Ovary (tissue), 10 donors: ENCODE measurements at places on chromosomes 5 and 9. TPM values are rescaled to one million over a fixed set of nuclear protein-coding genes. Genes with fewer than 3 reads are reported as not detected.

DNA sequence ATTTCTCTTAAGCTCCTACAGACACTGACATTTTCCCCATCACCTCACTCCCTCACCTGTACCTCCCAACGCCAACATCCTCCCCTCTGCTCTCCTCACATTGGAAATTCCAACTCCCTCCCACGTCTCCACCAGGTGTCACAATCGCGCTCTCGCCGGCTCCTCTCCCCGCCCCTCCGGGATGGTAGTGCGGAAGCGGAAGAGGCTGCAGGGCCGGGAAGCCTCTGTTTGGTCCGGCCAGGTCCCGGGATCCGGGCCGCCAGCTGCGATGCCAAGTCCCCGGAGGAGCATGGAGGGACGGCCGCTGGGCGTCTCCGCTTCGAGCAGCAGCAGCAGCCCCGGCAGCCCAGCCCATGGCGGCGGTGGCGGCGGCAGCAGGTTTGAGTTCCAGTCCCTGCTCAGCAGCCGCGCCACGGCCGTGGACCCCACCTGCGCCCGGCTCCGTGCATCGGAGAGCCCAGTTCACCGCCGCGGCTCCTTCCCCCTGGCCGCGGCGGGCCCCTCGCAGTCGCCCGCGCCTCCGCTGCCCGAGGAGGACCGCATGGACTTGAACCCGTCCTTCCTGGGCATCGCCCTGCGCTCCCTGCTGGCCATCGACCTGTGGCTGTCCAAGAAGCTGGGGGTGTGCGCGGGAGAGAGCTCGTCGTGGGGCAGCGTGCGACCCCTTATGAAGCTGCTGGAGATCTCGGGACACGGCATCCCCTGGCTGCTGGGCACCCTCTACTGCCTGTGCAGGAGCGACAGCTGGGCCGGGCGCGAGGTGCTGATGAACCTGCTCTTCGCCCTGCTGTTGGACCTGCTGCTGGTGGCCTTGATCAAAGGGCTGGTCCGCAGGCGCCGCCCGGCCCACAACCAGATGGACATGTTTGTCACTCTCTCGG lies at the start of gene PLPP6:
TSS of gene PLPP6 (plus strand) at position 187 of the 881 bp plus-strand sequence. CDS start at position 269, 82 bp downstream.
- DNase-seq: peak; percentile 88
- H3K27ac ChIP-seq: peak within 1 kb of the TSS; percentile 15
- peaks cover 6% of the 10 kb centered on the region for H3K4me1 ChIP-seq
- peak within 1 kb of the TSS; percentile 84 for H3K4me3 ChIP-seq

GRCh38 chr5:71576241-71576640 lies 10.9 kb upstream of the MCCC2 start:
- H3K4me3 ChIP-seq: no peak overlapping the region
- H3K27ac ChIP-seq: no peak overlapping the region
- DNase-seq: no peak
- no peaks in the 10 kb centered on the region for H3K4me1 ChIP-seq
- no peaks in the 10 kb centered on the region for H3K36me3 ChIP-seq

GRCh38 chr5:36573438-36573837 lies 33.0 kb upstream of the SLC1A3 start:
- H3K36me3 ChIP-seq: no peaks in the 10 kb centered on the region
- H3K27ac ChIP-seq: no peak overlapping the region
- H3K4me3 ChIP-seq: no peak overlapping the region
- no peaks in the 10 kb centered on the region for H3K27me3 ChIP-seq
- DNase-seq: no peak

- H3K4me3 ChIP-seq: no peak overlapping the region
- no peak overlapping the region for H3K27ac ChIP-seq
- H3K36me3 ChIP-seq: no peaks in the 10 kb centered on the region
- no peaks in the 10 kb centered on the region for H3K27me3 ChIP-seq
- H3K4me1 ChIP-seq: no peaks in the 10 kb centered on the region
Observed at GRCh38 chr9:126982215-126983002, 67.8 kb downstream of the RALGPS1 start.

GRCh38 chr5:107243220-107243579 lies 427.5 kb downstream of the EFNA5 start:
- no peaks in the 10 kb centered on the region for H3K27me3 ChIP-seq
- H3K27ac ChIP-seq: no peak overlapping the region
- H3K4me1 ChIP-seq: no peaks in the 10 kb centered on the region
- H3K36me3 ChIP-seq: no peaks in the 10 kb centered on the region

Gene ORM2
- not detected for total RNA-seq

Gene SAXO1
- total RNA-seq: not detected
